ENCODE measurements at places on chromosomes 2 and 18. TPM values are rescaled to one million over a fixed set of nuclear protein-coding genes. Genes with fewer than 3 reads are reported as not detected.

- no peak for DNase-seq
These were observed 34.4 kb upstream of the PDIA6 start for GRCh38 chr2:10847008-10847407.

DNA sequence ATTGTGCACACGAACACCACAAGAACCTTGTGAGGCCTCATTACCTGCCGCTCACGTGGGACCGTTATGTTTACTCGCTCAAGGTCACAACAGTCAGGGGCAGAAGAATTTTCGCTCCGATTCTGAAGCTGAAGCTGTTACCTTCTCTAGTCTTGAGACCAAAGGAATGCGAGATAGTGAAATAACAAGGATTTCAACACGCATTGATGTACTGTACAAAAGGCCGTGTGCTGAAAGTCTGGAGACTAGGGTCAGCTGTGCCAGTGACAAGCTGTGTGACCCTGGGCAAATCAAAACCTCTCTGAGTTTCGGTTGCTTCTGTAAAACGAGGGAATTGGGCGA is 583 bp downstream of the NEMP2 start:
- DNase-seq, result no peak

The RPRM gene
- 0.34 TPM for total RNA-seq

The INO80D gene
- total RNA-seq, result 5.2 TPM

GRCh38 chr18:79355433-79356335 is 40.0 kb upstream of the NFATC1 start:
- DNase-seq, result no peak

The ANKRD30B gene
- 0.57 TPM for total RNA-seq

DNA sequence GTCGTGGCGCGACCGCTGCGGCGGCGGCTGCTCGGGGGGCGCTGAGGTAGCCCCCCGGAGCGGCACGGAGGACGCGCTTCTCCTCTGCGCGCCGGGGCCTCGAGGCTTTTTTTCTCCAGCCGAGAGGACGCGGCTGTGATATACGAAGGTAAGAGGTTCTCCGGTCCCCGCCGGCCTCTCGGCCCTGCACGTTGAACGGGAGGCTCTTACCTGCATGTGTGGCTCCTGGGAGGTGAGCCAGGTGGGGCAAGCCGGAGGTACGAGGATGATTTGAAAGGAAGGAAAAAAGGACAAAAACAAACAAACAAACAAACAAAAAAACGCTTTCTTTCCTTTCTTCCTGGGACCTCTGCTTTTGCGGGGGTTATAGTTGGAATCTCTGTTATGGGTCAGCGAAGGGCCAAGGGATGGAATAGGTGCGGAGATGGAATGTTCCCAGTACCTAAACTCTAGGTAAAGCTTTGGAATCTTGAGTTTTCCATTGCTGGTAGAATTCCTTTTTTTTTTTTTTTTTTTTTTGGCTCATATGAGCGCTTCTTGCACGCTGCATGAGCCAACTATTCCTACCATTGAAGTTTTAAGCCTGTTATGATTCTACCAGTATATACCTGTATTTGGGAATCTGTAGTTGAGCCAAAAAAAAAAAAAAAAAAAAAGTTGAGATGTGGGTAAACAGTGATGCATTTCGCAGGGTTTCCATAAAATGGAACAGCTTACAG is 674 bp downstream of the PTPN4 start:
- DNase-seq, result peak; percentile 7

The MAPK4 gene
- not detected for total RNA-seq

DNA sequence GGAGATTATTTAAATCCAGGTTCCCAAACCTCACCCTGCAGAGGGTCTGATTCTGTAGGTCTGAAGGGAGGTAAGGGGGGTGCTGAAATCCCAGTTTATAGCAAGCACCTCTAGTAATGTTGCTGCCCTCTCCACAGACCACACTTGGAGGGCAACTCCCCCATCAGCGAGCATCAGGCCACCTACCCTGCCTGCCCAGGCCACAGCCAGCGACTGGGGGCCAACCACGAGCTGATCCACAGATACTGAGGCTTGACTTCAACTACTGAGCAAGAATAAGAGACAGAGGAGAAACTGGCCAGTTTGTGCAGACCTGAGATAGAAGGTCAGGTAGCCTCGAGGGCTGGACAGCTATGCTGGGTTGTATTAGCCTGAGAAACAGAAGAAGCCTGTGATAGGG is 36.3 kb upstream of the LBH start:
- DNase-seq, result no peak

GRCh38 chr18:48017635-48018034 is 87.2 kb upstream of the SMAD2 start:
- no peak for DNase-seq

GRCh38 chr2:20674974-20675679 is 8.2 kb downstream of the GDF7 start:
- DNase-seq, result peak; percentile 82

The DSEL gene
- 40.3 TPM for total RNA-seq

DNA sequence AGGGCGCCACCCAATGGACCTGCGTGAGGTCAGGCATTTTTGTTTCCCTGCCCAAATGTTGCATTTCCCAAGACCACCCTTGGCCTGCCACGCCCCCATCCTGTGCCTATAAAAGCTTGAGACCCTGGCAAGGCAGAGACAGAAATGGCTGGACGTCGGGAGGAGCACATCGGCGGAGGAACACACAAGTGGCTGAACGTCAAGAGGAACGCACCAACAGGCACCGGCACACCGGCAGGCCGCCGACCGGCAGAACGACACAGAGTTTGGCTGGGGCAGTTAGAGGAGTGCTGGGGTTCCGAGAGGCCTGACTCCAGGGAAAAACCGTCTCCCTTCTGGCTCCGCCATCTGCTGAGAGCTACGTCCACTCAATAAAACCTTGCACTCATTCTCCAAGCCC is 35.9 kb downstream of the DCDC2C start:
- no peak for DNase-seq
